Muscle of arm (tissue), 14 donors: ENCODE measurements at places on chromosomes 5 and 9.
A peak's percentile ranks its signal among the peaks of the same experiment; 100 is the strongest.

- DNase-seq = peak; percentile 22
Observed at GRCh38 chr5:172768573-172769341, 2.2 kb downstream of the DUSP1 start.

GRCh38 chr5:127400539-127400938, 109.9 kb downstream of the MEGF10 start:
- DNase-seq = no peak

DNA sequence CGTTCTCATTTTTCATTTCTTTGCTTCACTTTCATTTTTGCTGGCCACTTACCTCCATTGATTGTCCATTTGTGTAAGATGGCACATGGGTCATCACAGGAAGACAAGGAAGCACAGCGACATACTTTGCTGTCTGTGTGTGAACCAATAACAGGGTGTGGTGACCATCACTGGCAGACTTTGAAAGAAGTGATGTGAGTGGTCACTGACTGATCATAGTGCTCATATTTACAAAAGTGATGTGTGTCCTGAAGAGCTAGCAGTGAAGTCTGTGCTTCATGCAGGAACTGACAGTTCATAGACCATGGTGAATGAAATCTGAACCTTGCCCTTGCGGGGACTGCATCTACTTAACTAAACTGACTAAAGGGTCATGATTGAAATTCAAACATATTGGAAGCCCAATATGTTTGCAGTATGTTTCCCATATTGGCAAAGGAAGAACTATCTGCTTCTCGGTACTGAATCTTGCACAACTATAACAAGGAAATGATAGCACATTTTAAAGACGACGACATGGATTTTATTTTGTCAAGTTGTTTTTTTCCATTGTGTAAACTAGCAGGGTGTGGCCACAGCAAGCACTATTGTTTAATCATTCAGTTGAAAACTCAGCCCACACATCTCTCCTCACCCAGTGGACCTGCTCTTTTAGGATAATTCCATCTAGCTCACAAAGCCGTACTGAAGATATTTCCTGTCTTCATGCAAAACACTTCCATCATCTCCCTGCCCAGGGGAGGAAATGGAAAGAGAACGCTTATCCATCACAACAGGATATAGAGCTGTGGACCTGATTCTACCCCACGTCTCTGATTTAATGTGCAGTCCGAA, 232.0 kb upstream of the ANKRD55 start:
- DNase-seq = no peak

DNA sequence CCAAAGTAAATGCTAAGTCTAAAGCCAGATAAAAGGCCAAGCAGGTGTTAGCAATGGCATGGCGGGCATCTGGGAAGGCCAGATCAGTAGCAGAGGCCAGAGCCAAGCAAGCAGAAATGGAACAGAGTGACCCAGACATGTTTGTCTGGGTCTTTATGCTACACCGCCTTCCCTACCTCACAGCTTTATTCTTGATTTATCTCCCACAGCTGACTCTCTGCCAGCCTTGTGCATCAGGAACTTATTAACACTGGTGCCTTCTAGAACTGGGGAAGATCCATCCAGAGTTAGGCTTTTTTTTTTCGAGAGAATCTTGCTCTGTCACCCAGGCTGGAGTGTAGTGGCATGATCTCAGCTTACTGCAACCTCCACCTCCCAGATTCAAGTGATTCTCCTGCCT, 112.5 kb upstream of the SLC44A1 start:
- no peak for DNase-seq

DNA sequence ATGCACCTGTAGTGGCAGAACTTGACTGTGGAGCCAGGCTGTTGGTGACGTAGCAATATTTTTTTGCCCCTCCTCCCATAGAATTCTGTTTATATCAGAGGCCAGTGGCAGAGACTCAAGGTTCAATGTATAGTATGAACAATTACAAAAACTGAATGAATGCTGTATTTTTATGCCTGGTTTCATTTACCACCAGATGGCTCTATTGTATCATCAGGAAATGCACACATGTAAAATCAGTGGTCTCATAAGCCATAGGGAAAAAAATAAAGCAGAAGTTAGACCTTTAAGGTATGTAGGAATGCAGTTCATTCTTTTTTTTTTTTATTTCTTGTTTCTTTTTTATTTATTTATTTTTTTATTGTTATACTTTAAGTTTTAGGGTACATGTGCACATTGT, 43.6 kb downstream of the CCDC192 start:
- DNase-seq = peak; percentile 17

- DNase-seq = no peak
Observed at GRCh38 chr5:139468421-139468931, 2.3 kb upstream of the SMIM33 start.

DNA sequence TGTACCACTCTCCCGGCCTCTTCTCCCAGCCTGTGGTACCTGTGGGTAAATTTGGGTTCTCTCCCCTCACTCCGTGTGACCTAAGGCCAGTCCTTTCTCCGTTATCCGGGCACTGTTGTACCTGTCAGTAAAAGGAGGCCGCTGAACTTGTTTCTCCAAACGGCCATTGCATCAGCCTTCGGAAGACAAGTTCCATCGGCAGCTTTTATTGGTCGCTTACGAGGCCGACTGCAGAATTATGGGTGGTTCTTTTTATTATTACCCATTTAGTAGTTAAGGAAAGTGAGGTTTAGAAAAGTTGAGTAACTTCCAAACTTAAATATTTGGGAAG, 558 bp downstream of the GRPEL2 start:
- DNase-seq = no peak

DNA sequence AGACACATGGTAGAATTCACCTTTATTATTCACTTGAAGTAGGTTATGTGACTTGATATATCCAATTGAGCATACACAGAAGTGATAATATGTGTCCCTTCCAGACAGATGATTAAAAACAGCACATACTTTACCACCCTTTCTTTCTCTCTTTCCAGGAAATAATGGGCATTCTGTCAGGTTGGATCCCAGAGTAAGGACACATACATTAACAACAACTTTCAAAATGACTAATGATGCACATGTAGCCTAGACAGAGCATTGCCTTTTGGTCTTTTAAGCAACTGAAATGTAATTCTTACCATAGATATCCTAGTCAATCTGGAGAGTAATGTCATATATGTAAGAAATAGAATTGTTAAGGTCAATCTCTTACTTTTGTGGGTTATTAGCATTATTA, 1748.7 kb downstream of the EFNA5 start:
- DNase-seq = no peak

- DNase-seq = no peak
Observed at GRCh38 chr5:54702470-54702869, 184.9 kb downstream of the SNX18 start.

- DNase-seq = no peak
Observed at GRCh38 chr5:59522201-59522831, 371.2 kb downstream of the PDE4D start.

GRCh38 chr9:92725766-92726165, 38.9 kb downstream of the BICD2 start:
- DNase-seq = no peak

GRCh38 chr9:137233143-137233980, 2.7 kb downstream of the SLC34A3 start:
- no peak for DNase-seq

DNA sequence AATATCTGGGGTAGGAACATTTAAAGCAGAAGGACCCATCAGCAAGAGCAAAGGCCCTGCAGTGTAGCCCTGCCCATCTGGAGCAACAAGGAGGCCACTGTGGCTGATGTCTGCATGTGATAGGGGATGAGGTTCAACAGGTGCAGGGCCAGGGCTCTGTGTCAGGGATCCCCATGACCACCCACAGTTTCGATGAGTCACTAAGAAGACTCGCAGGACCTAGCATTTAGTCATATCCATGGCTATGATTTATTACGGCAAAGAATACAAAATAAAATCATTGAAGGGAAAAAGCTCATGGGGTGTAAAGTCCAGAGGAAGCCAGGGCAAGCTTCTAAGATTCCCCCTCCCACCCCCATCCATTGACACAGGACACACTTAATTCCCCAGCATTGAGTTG, 188.6 kb downstream of the ADGRV1 start:
- no peak for DNase-seq
